Spinal cord (tissue), 10 donors: ENCODE measurements at places on chromosomes 3 and 15. TPM values are rescaled to one million over a fixed set of nuclear protein-coding genes. Genes with fewer than 3 reads are reported as not detected.

RYR3 gene
- total RNA-seq: 13.0 TPM

MRPL46 gene
- 15.1 TPM for total RNA-seq

EBLN2 gene
- 8.5 TPM for total RNA-seq

CTXN2 gene
- 0.77 TPM for total RNA-seq

CHRD gene
- 18.3 TPM for total RNA-seq

ZNF445 gene
- total RNA-seq: 22.9 TPM

FAH gene
- 23.1 TPM for total RNA-seq

GRCh38 chr15:101115393-101115785, 136.5 kb downstream of the CHSY1 start:
- peaks cover 63% of the 10 kb centered on the region for H3K4me1 ChIP-seq
- H3K27me3 ChIP-seq: no peaks in the 10 kb centered on the region
- H3K4me3 ChIP-seq: no peak overlapping the region
- no peak for DNase-seq
- H3K36me3 ChIP-seq: no peaks in the 10 kb centered on the region

DNA sequence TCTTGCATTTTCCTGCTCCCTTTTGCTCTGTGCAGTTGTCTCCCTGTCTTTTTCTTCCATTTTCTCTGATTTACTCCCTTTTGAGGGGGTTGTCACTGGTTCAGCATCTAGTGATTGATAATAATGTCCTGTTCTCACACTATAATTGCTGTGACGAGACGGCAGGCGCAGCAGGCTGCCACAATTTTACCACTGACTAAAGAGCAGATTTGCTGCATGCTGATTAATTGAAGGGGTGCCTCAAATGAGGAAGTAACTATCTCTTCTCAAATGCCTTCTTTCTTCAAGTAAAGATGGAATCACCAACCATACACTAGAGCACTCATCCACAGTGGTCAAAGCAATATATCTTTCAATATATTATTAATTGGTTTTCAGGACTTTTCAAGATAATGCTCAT, 219.3 kb downstream of the CBLB start:
- peak overlapping the region; percentile 4 for H3K4me3 ChIP-seq
- DNase-seq: no peak
- no peak overlapping the region for H3K27ac ChIP-seq
- peaks cover 3% of the 10 kb centered on the region for H3K4me1 ChIP-seq

- H3K36me3 ChIP-seq: no peaks in the 10 kb centered on the region
- no peak overlapping the region for H3K4me3 ChIP-seq
- no peak overlapping the region for H3K27ac ChIP-seq
- DNase-seq: no peak
These were observed 320.9 kb upstream of the RASGRP1 start for GRCh38 chr15:38885471-38885952.

GRCh38 chr15:82312586-82313349, 36.5 kb downstream of the GOLGA6L10 start:
- no peak overlapping the region for H3K27ac ChIP-seq
- peaks cover 18% of the 10 kb centered on the region for H3K36me3 ChIP-seq
- no peak overlapping the region for H3K4me3 ChIP-seq
- H3K4me1 ChIP-seq: peaks cover 6% of the 10 kb centered on the region
- DNase-seq: no peak

- no peaks in the 10 kb centered on the region for H3K27me3 ChIP-seq
- H3K36me3 ChIP-seq: no peaks in the 10 kb centered on the region
- no peak overlapping the region for H3K4me3 ChIP-seq
- DNase-seq: no peak
These were observed 134.9 kb downstream of the FEZF2 start for GRCh38 chr3:62238431-62238830.

DNA sequence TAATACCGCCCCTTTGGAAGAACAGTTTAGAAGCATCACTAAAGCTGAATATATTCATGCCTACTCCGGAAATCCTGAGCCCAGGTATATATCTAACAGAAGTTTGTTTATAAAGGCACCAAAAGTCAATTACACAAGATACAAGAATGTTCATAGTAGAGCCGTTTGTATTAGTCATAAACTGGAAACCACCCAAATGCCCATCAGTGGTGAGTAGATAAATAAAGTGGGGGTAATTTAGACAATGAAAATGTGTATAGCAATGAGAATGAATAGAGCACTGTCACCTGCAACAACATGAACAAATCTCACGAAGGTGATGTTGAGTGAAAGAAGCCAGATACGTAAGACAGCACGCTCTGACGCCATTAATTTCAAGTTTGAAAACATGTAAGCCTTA, 68.3 kb upstream of the GLCE start:
- peaks cover 23% of the 10 kb centered on the region for H3K4me1 ChIP-seq
- DNase-seq: no peak
- H3K27me3 ChIP-seq: peaks cover under 1% of the 10 kb centered on the region
- no peak overlapping the region for H3K27ac ChIP-seq
- no peak overlapping the region for H3K4me3 ChIP-seq

DNA sequence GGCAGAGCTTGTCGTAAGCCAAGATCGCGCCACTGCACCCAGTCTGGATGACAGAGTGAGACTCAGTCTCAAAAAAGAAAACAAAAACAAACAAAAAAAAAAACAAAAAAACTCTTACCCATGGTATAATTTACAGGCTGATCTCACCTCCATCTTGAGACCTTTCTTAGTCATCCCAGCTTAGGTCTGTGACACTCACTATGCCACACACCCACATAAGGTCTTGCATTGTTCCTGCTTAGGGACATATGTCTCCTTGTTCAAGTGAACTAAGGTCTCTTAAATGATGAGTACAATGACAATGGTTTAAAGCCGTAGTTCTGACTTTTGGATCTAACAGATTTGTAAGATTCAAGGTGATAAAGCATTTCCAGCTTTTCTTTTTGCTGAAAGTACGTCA, 360.2 kb upstream of the ARHGEF26 start:
- no peaks in the 10 kb centered on the region for H3K27me3 ChIP-seq
- H3K36me3 ChIP-seq: no peaks in the 10 kb centered on the region
- no peak for DNase-seq
- H3K27ac ChIP-seq: no peak overlapping the region
- H3K4me1 ChIP-seq: no peaks in the 10 kb centered on the region
- H3K4me3 ChIP-seq: no peak overlapping the region

GRCh38 chr3:69309814-69310213, 76.1 kb downstream of the FRMD4B start:
- peaks cover 2% of the 10 kb centered on the region for H3K4me1 ChIP-seq
- no peak overlapping the region for H3K4me3 ChIP-seq
- peak; percentile 48 for DNase-seq
- peaks cover 4% of the 10 kb centered on the region for H3K36me3 ChIP-seq
- no peak overlapping the region for H3K27ac ChIP-seq

- no peak overlapping the region for H3K27ac ChIP-seq
- H3K4me1 ChIP-seq: no peaks in the 10 kb centered on the region
- H3K36me3 ChIP-seq: peaks cover 21% of the 10 kb centered on the region
- H3K4me3 ChIP-seq: no peak overlapping the region
These were observed 53.1 kb downstream of the SLC4A7 start for GRCh38 chr3:27431116-27431515.

DNA sequence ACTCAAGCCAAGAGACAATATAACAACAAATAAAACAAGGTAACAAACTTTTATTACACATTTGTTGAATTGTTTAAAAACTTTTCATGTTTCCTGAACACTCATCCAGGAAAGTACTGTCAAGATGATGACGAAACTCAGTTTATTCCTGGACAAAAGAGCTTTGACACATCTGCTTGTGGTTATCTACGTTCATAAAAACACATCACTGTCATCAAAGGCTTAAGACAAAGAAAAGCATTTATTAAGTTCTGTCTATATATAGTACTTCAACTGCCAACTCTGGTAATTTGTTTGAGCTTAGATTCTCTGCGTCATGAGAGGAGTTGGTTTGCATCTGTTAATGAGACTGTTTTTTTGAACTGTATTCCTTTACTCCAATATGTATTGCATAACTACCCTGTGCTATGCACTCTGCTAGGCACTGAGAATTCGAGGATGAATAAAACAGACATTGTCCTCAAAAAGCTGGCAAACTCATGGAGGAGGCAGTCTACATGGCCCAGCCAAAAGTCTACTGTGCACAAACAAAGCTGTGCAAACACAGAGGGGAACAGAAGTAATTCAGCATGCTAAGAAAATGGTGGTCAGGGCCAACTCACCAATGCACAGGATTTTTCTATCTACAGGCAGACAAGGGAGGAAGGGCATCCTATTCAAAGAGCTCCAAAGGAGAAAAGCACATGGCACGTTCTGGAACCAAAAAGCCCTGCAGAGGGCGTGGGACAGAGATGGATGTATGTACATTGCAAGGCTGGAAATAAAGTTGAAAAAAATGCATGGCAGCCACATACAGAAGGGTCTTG, 21.5 kb downstream of the PLD1 start:
- H3K36me3 ChIP-seq: no peaks in the 10 kb centered on the region
- peak overlapping the region; percentile 35 for H3K27ac ChIP-seq

DNA sequence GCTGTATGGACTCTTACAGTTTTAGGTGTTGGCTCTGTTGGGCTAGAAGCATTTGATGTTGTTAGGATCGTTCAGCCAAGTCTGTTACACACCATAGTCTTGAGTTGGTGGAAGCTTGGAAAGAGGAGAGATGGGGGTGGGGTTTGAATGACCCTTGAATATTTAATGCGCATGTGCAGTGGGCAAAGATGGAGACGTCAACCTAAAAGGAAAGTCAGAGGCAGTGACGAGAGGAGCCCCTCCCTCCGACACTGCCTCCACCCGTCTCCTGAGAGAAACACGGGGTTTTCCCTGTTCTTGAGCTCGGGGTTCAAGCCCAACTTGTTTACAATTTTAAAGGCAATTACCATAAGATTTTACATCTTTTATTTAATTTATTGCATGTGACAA, 311.4 kb downstream of the SHQ1 start:
- no peaks in the 10 kb centered on the region for H3K4me1 ChIP-seq
- no peak for DNase-seq
- no peaks in the 10 kb centered on the region for H3K27me3 ChIP-seq
- H3K36me3 ChIP-seq: no peaks in the 10 kb centered on the region
- no peak overlapping the region for H3K27ac ChIP-seq
- H3K4me3 ChIP-seq: no peak overlapping the region

DNA sequence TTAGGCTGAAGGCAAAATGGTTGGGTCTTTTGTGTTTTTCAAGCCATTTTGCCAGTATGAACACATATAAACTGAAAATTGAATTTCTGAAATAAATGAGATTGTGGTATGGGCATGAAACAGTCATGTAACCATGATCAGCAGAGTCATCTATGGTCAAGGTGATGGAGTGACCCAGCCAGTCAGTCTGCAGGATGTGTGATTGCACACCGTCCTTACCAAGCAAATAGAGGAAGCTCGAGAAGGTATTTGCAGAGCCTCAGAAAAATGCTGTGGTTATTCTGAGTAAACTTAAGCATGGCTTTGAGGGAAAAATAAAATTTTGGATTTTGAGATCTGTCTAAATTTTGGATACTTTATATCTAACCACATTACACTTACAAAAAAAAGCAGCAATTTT, 95.9 kb upstream of the RNF7 start:
- no peaks in the 10 kb centered on the region for H3K27me3 ChIP-seq
- no peaks in the 10 kb centered on the region for H3K36me3 ChIP-seq
- H3K4me1 ChIP-seq: no peaks in the 10 kb centered on the region
- H3K27ac ChIP-seq: no peak overlapping the region

DNA sequence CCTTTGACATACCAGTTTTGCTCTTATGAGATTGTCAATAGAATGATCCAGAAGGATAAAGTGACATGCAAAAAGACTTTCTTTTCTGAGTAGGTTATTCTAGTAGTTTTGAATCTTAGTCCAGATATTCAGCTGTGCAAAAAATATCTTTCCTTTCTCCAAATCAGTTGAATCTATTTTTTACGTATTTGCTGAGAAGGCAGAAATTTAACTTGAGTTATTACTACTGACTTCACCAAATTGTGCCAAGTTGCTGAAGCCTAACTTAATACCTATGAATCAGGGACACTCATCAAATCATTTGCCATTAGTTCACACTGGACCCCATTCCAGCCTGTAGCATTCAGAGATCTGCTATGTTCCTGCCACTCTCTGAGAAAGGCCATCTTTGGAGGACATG, 215.6 kb downstream of the EPHA6 start:
- no peak overlapping the region for H3K27ac ChIP-seq
- no peaks in the 10 kb centered on the region for H3K4me1 ChIP-seq
- no peaks in the 10 kb centered on the region for H3K36me3 ChIP-seq

- H3K27me3 ChIP-seq: no peaks in the 10 kb centered on the region
- no peaks in the 10 kb centered on the region for H3K36me3 ChIP-seq
- no peak overlapping the region for H3K27ac ChIP-seq
- no peak overlapping the region for H3K4me3 ChIP-seq
These were observed 154.5 kb upstream of the TBL1XR1 start for GRCh38 chr3:177351757-177352158.

- H3K4me3 ChIP-seq: no peak overlapping the region
- H3K36me3 ChIP-seq: no peaks in the 10 kb centered on the region
- H3K27ac ChIP-seq: no peak overlapping the region
- H3K4me1 ChIP-seq: no peaks in the 10 kb centered on the region
These were observed 480.5 kb downstream of the OTOL1 start for GRCh38 chr3:161977063-161977462.

DNA sequence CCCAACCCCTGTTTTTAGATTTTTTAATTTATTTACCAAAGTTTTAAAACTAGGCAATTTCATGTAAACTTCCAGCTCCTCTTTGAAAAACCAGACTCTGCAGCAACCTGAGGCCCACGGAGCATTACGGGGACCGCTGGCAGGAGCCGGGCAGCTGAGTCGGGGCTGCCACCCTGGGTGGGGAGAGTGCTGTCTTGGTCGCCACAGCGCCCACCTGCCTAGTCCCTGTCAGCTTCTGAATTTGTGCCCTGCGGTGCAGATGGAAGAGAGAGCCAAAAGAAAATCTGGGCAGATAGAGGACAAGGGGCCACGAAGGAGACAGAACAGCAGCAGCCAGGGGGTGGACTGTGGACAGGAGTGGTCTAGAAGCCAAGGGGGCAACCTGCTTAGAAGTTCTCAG, 34.6 kb downstream of the PXYLP1 start:
- no peak for DNase-seq
- H3K27ac ChIP-seq: no peak overlapping the region
- no peaks in the 10 kb centered on the region for H3K27me3 ChIP-seq
- H3K36me3 ChIP-seq: peaks cover 23% of the 10 kb centered on the region
- no peak overlapping the region for H3K4me3 ChIP-seq

DNA sequence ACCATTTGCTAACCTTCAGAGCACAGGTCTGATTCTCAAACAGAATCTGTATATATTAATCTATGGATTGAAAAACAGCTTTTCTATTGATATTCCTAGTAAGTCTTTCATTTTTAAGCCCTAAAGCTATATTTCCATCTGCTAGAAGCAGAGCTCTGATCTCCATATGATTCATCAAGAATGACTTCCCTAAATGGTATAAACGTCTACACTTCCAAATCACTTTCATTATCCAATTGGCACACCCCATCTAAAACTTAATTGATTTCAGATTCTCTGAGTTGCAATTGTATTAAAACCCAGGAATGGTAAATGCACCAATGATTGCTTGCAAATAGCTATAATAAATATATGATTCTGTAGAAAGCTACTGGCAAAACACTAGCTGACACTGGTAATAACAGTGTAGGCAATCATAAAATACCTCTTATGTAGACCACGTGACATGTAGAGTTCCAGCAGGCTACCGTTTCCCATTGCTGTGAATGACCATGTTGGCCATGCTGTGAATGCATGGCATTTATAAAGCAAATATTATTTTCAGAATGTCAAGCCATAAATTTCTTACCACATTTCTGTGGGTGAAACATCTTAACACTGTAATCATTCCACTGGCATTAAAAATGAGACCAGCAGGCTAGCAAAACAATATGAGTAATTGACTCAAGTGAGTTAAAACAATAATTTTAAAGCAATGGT, 226.0 kb downstream of the ZMAT3 start:
- no peaks in the 10 kb centered on the region for H3K36me3 ChIP-seq
- peak; percentile 12 for DNase-seq
- no peaks in the 10 kb centered on the region for H3K4me1 ChIP-seq
- H3K4me3 ChIP-seq: no peak overlapping the region
